Placental epithelial cell (primary cell): ENCODE measurements at places on chromosomes 1 and 21. TPM values are rescaled to one million over a fixed set of nuclear protein-coding genes. Genes with fewer than 3 reads are reported as not detected.

Gene IFI44L
- total RNA-seq: under 0.01 and 0.11 TPM in 2 replicates

Gene ZNF683
- total RNA-seq: not detected in 2 replicates

Gene PIK3CD
- total RNA-seq: 7.5 and 14.1 TPM in 2 replicates

Gene TFF2
- total RNA-seq: not detected in 2 replicates

Gene CCNL2
- 102 and 177 TPM in 2 replicates for total RNA-seq

Gene ZFP69B
- total RNA-seq: 2.7 and 4.1 TPM in 2 replicates

Gene PLA2G2A
- total RNA-seq: not detected in 2 replicates

Gene ADORA1
- total RNA-seq: 0.39 and 0.87 TPM in 2 replicates

Gene FBLIM1
- total RNA-seq: 244 and 373 TPM in 2 replicates

Gene FYB2
- total RNA-seq: not detected in 2 replicates

Gene KCNC4
- 0.39 and 1.1 TPM in 2 replicates for total RNA-seq

Gene SPRR2G
- total RNA-seq: not detected in 2 replicates

Gene AGMAT
- 0.33 TPM in 1 of 2 replicates, not detected in the other for total RNA-seq

Gene CCDC185
- total RNA-seq: not detected in 2 replicates

Gene MMEL1
- total RNA-seq: not detected in 2 replicates

Gene KIAA0040
- total RNA-seq: 13.7 and 37.3 TPM in 2 replicates

Gene HNRNPCL4
- total RNA-seq: not detected in 2 replicates

Gene TNFRSF4
- total RNA-seq: not detected in 2 replicates

Gene CTSS
- total RNA-seq: 0.65 and 1.2 TPM in 2 replicates

Gene ZSWIM5
- total RNA-seq: under 0.01 TPM in 1 of 2 replicates, not detected in the other

Gene FCRL2
- not detected in 2 replicates for total RNA-seq

Gene LINGO4
- not detected in 2 replicates for total RNA-seq

Gene AURKAIP1
- 75.4 and 118 TPM in 2 replicates for total RNA-seq

Gene OPRD1
- total RNA-seq: 0.54 and 0.79 TPM in 2 replicates

Gene KRTAP19-3
- not detected in 2 replicates for total RNA-seq

Gene C8A
- total RNA-seq: not detected in 2 replicates

Gene CFAP107
- total RNA-seq: not detected in 2 replicates

Gene RGSL1
- not detected in 2 replicates for total RNA-seq

Gene HIVEP3
- 0.39 and 0.43 TPM in 2 replicates for total RNA-seq

Gene TMEM200B
- total RNA-seq: 10.6 and 20.8 TPM in 2 replicates

Gene KCNN3
- under 0.01 TPM in 2 replicates for total RNA-seq
